ENCODE measurements at places on chromosomes 11 and 22.
A peak's percentile ranks its signal among the peaks of the same experiment; 100 is the strongest.

DNA sequence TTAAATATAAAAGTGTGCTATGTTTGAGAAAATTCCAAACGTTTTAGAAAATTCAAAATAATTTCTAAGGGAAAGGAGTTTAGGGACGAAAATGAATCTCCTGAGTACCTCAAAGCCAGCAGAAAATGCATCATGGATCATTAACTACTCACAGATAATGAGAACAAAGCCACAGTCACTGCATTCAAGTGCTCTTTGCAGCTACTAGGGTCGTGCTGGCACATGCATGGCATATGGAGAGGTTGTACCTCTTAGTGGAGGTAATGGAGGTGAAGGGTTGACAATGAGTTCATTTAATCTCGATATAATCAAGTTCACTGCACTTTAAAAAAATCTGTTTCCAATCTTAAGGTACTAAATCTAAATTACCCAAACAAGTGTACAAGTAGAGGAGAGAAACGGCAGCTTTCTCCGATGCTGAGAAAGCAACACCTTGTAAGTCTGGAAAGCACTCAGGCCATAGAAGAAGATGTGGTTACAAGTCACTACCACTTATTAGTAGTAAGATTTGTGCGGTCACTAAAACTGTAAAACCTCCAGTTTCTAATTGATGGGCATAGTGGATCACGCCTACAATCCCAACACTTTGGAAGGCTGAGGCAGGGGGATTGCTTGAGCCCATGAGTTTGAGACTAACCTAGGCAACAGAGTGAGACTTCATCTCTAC, 261.1 kb upstream of the ANO3 start:
- no peak for DNase-seq

GRCh38 chr22:30453731-30454510, 17.9 kb downstream of the SEC14L3 start:
- peak; percentile 21 for DNase-seq

DNA sequence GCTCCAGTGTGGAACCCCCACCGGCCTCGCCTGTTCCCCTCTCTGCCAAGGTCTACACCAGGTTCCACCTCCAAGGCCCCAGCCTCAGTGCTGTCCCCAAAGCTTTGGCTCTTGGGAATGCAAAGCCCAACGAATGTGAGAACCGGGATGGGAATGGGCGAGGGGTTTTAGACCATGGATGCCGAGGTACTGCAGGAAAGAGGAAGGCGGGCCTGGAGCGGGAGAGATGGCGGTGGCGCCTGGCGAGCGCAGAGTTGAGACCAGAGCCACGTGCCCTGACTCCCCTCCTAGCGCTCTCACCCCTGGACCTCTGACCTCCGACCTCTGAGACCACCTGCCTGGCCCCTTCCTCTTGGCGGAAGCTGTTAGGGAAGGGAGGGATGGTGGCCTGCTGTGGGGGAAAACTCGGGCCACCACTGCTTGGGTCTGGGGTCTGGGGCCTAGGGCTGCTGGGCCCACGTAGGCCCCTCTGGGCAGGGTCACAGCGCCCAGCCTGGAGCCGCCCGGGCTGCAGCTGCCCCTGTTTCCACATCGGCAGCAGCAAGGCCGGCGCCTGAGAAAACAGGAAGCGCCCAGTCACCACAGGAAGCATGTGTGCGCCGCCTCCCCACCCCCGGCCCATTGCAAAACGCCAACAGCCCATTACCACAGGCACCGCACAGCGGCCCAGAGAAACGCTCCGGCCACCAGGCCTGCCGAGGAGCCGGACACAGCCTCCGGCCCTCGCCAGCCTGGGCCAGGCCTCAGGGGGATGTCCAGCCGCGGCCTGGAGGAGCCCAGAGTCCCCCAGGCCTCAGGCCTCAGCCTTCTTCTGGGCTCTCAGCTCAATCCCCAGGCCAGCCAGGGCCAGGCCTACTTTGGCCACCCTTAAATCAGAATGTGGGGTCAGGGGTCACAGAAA, 13.8 kb upstream of the SLC39A13 start:
- no peak for DNase-seq

GRCh38 chr11:107218123-107219013, 200.1 kb upstream of the GUCY1A2 start:
- no peak for DNase-seq

DNA sequence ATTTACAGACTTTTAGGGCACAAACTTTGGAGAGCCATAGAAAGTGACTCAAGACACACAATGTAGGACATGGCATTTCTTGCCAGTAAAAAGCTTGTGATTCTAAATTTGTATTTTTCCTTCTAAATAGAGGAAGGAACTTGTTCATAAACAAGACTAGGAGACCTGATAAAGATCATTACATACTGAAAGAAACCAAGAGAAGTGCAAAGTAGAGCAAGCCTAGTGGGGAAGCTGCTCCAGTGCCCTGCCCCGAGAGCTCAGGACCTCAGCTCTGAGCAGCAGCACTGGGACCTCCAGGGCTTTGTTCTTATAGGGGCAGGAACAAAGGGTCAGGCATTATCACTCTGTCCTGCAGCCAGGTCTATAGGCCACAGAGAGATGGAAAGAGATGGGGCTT, 7.2 kb downstream of the IRAG1 start:
- DNase-seq = no peak

- no peak for DNase-seq
Observed at GRCh38 chr11:104333977-104334376, 170.0 kb upstream of the PDGFD start.

DNA sequence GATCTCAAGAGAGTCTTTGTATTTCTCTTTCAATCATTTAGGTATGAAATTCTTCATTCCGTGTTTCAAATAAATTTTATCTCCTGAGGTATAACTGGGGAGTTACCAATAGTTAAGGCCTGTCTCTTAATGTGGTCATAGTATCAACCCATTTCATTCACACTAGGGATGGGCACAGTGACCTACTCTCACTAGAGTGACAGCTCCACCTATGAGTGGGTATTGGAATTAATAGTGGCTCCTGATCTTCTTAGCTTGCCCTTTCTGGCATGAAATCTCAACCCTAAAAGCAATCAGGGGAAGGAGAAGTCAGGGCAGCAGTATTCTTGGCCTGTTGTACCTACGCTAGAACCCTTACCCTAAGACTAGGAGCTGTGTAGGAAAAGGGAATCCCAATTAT, 507.7 kb downstream of the FAM181B start:
- DNase-seq = no peak

- no peak for DNase-seq
Observed at GRCh38 chr11:70414341-70415100, 16.2 kb downstream of the CTTN start.

DNA sequence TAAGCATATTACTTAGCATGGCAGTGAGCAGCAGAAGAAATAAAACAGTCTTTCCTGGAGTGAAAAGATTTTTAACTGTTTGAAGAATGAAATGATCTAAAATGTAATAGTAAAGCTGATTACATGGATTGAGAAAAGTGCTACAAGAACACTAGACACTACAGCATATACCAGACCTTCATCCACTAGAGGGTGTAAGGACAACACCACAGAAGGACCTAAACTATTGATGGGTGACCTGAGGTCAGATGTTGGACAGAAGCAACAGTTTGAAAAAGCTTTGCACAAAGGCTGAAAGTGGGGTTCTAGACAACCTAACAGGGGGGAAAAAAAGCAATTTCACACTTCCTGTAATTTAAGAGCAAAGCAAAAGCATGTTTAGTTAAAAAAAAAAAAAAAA, 97.7 kb downstream of the RBFOX2 start:
- DNase-seq = no peak

DNA sequence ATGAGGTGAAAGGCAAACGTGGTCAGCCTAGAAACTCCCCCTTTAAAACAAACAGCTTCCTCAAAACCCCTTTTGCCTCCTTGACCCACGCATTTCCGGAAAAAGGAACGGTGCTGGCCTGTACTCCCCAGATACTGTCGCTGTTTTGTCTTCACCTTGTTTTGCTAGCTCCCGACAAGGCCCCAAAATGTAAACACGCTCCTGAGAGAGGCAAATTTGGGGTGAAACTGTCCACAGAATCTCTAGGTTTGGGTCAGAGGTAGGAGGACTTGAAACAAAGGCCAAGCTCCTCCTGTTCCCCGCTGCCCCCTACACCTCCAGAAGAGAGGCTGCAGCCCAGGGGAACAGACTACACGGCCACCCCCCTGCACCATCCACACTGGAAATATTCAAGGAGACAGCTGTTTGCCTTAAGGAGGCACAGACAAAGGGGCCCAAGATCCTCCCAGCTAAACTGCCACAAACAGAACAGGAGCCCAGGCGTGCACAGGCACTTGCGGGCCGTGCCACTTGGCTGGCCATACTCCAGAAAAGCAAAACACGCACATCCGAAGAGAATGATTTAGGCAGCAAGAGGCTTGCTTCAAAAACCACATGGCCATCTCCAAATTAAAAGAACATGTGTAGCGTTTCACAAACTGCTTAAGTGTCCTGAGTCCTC, 160.5 kb upstream of the GRK3 start:
- no peak for DNase-seq

DNA sequence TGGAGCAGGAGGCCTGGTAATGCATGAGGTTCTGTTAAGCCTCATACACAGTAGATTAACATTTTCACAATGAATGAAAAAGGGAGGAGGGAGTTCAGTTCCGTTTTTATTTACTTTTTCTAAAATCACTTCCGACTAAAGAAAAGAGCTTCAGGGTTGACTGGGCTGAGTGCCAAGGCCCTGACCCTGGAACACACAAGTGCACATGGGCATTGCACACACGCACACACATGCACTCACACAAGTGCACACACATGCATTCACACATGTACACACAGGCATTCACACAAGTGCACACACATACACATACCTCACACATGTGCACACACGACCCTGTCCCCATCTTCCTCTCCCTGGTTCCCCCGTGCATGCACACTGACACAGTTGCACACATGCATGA, 303.3 kb downstream of the BRD1 start:
- DNase-seq = no peak

DNA sequence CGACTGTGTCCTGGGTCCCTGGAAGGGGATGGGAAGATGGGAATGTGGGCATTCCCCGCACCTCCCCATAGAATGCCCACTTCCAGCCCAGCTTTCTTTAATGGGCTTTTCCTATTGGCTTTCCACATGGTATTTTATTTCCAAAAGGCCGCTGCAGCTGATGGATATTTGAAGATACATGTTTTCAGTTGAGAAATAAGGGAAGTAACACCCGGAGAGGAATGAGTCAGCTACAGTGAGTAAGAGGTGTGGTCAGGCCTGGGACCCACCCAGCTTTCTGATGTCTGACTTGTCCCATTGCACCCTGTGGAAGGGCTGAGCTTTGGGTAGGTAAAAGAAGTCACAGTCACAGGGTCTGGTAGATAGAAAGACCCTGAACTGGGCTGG, 476.9 kb downstream of the MIAT start:
- no peak for DNase-seq

GRCh38 chr11:118415739-118416068, 14.3 kb downstream of the ATP5MG start:
- no peak for DNase-seq

GRCh38 chr11:72932132-72932570, 117.9 kb downstream of the ATG16L2 start:
- DNase-seq = no peak

DNA sequence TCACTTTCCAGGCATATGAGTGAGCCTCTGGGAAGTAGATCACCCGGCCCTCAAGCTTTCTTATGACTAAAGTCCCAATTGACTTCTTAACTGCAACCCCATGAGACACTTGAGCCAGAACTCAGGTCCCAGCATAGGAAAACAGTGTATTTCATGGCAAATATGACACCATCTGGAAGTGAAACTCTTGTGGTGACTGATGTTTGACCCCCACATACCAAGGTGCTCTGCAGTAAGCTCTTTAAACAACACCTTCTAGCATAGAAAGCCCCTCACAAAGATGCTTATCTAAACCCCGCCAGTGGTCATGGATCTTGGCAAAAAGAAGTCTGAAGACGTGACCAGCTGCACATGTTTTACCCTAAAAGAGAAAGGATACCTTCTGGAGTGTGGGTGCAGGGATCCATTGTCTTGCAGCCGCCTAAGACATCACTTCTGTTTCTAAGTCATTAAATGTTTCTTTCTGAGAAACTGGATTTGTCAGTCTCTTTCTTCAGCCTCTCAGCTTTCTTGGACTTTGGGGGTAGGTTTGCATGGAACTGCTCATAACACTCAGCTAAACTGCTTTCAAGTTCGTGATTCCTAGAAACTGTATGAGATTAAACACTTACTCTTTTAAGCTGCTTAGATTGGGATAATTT, 7.4 kb upstream of the PELI3 start:
- no peak for DNase-seq

DNA sequence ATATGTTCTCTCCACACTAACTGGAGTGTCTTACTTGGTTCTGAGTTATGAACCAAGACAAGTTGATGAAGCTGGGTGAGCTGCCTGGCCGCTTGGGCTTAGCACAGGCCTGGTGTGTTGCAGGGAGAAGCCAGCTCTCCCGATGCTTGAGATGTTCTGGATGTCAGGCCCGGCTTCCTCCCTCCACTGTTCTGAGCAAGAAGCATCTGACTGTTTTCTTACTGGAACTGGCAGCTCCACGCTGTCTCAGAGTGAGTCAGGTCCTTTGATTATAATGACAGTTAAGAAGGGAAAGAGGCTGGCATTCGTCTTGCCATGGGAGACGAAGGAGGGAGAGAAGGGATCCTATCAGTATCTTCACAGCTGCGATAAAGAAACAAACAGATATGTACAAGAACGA, 46.5 kb upstream of the CRTAM start:
- DNase-seq = no peak

GRCh38 chr11:10487002-10487647, 32.1 kb downstream of the AMPD3 start:
- no peak for DNase-seq

GRCh38 chr11:28621753-28622152, 513.6 kb downstream of the METTL15 start:
- no peak for DNase-seq

DNA sequence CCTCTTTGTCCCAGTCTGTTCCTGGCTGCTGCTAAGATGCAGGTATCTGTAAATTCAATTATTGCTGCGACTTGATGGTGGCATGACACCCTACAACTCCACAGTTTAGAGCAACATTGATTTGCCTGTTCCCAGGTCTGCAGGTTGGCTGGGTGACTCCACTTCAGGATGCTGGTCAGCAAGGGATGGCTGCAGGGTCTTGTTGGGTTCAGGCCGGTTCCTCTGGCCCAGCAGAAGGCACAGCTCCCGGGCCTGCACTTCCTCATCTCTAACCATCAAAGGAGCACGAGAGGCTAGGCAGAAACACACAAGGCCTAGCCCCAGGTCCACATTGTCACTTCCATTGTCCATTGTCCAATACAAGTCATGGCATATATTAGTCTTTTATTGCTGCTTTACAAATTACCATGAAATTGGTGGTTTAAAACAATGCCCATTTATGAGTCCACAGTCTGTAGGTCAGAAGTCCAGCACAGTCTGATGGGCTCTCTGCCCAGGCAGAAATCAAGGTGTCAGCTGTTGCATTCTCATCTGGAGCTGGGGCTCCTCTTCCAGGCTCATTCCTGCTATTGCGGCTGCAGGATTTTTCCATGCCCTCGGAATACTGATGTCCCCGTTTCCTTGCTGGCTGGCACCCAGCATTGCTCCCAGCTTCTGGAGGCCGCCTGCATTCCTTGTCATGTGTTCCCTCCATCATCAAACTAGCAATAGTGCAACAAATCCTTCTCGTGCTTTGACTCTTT, 96.6 kb upstream of the LMO1 start:
- DNase-seq = no peak

GRCh38 chr11:118231461-118231860, 6.7 kb upstream of the JAML start:
- DNase-seq = no peak

GRCh38 chr11:108224911-108225786, 2.3 kb downstream of the ATM start:
- DNase-seq = no peak

- peak; percentile 4 for DNase-seq
Observed at GRCh38 chr11:82775736-82776346, 42.2 kb upstream of the FAM181B start.

GRCh38 chr22:44572414-44573207, 74.6 kb upstream of the RTL6 start:
- no peak for DNase-seq

All from stimulated activated CD4-positive, alpha-beta T cell treated with anti-CD3 and anti-CD28 coated beads, Interleukin-1b, Interleukin-23, amount 100 ng/mL, for 24 hours (primary cell).